ENCODE measurements at places on chromosomes 12 and 14. TPM values are rescaled to one million over a fixed set of nuclear protein-coding genes. Genes with fewer than 3 reads are reported as not detected.

GSG1 gene
- not detected for total RNA-seq

CD4 gene
- total RNA-seq = not detected

DNA sequence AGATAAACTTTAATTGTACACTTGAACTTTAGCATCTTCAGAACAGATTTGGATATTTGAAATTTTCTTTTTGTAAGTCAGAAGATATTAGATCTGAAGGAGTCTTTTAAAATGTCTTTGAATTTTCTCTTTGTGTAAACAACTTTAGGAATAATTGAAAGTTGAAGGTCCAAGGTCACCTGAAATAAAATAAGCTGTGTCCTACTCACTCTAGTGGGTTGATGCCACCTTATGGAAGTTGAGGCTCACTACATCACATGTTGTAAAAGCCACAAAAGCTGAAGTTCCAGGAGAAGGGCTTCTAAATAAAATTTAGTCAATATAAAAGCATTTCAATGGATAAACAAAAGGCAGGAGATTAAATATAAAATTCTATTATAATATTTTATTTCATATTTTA is 122.0 kb upstream of the ATXN7L3B start:
- peak; percentile 23 for DNase-seq

- DNase-seq = no peak
Measured at GRCh38 chr12:31035967-31036665, 37.5 kb upstream of the DDX11 start.

- DNase-seq = no peak
Measured at GRCh38 chr14:68094752-68095151, 275.2 kb downstream of the RAD51B start.

DNA sequence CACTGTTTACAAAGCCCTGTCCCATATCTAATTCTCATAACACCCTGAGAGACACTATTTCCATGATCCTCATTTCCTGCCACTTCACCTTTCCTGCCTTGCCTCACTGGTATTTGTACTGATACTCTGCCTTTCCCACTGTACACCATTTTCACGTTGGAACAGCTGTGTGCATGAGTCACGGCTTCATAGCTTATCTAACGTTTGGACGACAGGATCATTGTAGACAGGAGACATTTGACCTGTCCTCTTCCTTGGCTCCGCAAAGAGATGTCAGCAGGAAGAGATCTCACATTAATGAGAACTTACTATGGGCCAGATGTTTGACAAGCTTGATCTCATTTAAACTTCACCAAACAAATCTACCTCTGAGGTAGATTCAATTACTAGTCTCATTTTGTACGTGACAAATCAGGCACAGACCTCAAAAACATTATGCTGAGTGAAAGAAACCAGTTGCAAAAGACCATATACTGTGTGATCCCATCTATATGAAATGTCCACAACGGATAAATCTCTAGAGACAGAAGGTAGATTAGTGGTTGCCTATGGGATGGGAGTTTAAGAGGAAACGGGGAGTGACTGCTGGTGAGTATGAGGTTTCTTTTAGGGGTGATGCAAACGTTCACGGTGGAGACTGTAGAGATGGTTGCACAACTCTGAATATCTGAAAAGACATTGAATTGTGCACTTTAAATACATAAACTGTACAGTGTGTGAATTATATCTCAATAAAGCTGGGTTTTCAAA is 71.2 kb downstream of the KCNK13 start:
- peak; percentile 49 for DNase-seq

KCNJ8 gene
- total RNA-seq = not detected

GRCh38 chr14:100664841-100665510 is 61.7 kb upstream of the DLK1 start:
- no peak for DNase-seq

- DNase-seq = peak; percentile 60
Measured at GRCh38 chr14:25049568-25050268, at the start of gene STXBP6. TSS of gene STXBP6 (minus strand) at chr14:25050147. CDS start at chr14:24974818, 75,329 bp downstream.

DNA sequence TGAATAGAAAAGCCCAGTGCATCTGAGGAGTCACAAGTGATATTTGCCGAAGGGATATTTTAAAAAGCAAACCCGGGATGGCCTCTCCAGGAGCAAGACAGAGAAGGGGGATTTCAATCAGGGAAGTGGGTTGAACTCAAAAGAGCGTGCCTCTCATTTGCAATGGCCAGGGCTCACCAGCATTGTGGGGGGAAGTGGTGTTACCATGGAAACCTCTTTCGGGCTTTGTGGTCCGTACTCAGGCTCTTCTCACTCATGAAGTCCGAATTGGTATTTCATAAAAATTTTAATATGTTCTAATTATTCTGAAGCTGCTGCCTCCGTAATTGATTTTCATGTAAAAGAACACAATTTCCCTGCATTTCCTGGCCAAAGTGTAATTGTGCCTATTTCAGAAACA is 79.8 kb downstream of the SLC15A4 start:
- no peak for DNase-seq

DNA sequence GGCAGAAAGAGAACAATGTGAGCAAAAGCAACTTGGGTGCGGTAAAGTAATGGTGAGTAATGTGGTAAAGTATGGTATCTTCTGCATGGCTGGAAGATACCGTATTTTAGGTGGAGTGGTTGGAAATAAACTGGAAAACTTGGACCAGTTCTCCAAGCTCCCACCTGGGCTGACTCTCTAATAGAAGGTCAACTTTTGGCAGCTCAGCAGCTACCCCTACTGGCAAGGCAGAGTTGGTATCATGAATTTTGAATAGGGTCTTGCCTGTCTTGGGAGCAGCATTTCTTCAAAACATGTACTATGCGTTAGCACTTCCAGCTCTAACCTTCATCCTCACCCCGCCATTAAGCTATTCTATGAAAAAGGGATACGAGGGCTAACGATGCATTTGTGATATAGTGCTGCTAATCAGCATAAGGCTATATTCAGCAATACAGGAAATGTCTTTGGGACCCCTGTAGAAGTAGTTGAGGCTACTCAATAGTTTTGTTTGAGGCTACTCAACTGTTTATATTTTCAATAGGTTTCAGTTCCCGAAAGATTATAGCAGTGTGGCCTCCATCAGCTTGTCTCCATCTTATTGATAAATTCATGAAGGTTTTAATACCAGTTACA is 276.3 kb upstream of the FAR2 start:
- DNase-seq = peak; percentile 76

GPRC5D gene
- not detected for total RNA-seq

PLXNC1 gene
- under 0.01 TPM for total RNA-seq

DNA sequence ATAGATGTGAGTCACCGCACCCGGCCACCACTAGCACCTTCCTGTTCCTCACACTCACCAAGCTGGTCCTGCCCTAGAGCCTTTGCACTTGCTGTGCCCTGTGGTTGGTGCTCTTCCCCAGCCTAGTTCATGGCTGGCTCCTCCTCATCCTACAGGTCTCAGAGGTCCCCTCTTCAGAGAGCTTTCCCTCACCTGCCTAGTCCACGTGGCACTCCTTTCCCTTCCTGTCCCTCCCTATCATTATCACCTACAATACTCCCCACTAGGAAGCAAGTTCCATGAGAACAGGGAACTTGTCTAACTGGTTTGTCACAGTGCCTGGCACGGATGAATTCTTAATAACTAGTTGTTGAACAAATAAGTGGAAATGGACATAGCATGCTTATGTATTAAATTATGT is 24.0 kb upstream of the TMED10 start:
- DNase-seq = no peak

GLS2 gene
- 0.20 TPM for total RNA-seq

DNA sequence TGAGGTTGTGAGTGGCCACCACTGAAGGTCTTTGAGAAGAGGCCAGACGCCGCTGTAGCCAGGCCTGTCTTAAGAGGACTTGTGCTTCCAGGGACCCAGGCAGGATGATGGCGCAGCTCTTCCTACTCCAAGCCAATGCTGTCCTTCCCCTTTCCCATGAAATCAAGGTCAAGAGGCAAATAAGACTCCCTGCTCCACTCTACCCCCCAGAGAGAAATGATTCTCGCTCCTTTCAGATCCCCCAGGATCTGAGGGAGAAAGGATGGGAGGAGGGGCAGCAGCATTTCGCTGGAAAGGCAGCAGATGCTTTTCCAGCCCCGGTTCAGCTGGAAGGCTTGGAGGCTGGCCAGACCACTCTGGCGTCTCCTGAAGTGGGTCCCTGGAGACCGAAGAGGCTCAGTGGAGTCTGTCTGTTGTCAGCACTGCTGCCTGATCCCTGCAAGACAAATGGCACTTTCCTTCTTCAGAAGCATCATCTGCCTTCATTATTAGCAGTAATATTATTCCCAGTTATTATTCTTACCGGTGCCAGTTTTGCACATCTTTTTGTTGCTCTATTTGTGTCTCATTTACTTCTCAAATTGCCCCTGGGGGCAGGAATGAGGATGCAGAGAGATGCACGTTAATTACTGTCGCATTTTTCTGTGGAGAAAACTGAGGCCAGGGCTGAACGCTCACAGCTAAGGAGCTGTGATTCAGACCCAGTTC is 51.4 kb downstream of the C14orf132 start:
- no peak for DNase-seq

TPH2 gene
- not detected for total RNA-seq

DNA sequence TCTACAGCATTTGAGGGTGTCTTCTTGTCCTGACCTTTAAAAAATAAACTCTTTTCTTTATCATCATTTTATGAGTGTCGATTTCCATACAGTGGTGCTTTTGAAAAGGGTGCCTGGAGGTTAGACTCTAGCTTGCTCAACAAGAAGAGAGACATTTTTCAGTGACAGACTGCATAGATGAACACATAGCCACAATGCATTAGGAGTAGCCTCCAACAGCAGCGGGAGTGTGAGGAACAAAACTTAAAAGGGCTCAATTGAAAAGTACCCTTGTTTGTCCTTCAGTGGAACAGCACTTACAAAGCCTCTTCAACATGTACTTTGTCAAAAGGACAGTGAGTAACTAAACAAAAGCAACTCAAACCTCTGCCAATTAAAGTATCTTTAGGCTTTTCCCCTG is 119.3 kb downstream of the SOX5 start:
- DNase-seq = no peak

ZDHHC22 gene
- total RNA-seq = under 0.01 TPM

- DNase-seq = peak; percentile 81
Measured at GRCh38 chr14:83707056-83707455, 1822.9 kb upstream of the FLRT2 start.

DNA sequence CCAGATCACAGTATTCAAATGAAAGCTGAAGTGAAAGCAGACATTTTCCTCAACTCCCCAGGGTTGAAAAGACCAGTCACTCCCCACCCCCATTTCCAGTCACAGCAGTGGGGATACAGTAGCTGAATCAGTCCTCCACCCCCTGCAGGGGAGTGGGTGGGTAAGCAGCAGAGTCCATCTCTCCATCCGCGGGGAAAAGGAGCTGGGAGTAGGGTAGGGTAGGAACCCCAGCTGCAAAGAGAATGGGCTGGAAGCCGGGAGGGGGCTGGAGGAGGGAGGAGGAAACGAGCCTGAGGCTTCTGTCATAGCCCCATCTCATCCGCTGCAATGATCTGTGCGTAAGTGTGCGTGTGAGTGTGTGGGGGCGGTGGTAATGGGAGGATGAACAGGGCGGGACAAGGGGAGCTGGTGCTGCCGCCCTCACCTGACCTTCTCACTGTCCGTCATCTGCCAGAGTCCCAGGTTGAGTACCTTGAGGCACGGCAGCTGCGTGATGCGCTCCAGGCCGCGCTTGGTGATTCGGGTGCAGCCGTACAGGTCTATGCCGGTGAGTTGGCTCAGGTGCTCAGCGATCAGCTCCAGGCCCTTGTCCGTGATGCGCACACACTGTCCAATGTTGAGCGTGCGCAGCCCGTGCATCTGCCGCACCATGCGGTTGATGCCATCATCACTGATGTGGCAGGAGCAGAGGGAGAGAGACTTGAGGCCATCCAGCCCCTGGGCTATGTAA is 1.8 kb downstream of the FBXL14 start:
- DNase-seq = peak; percentile 43

GRCh38 chr14:86115972-86116371 is 586.0 kb downstream of the FLRT2 start:
- no peak for DNase-seq

DNA sequence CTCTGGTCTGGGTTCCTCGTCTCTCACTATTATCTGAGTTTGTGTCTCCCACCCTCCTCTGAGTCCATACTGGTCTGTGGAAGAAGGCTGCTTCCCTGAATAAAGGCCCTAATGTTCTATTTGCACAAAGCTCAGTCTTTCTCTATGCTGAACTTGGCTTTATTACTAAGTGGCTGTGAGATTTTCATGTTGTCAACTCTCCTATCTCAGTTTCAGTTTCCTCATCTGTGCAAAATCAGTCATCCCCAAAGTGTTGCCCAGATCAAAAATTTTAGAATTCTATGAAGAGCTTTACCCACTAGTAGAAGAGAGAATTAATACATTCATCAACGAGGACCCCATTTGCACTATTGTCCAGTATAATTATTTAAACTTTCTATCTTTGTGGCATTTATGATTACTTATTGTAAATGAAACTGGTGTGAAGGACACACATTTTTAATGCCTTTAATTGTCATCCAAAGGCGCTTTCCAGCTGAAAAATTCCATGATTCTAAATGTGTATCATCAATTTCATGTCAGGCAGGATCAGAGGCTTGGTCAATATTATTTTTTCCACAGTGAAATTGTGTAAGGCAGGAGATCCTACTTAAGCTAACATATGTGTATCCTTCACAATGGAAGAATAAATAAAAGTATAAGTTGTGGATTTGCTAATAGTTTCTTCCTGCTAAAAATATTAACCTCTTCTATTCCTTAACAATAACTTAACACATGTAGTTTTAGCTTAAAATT is 79.1 kb upstream of the EEA1 start:
- no peak for DNase-seq

DNA sequence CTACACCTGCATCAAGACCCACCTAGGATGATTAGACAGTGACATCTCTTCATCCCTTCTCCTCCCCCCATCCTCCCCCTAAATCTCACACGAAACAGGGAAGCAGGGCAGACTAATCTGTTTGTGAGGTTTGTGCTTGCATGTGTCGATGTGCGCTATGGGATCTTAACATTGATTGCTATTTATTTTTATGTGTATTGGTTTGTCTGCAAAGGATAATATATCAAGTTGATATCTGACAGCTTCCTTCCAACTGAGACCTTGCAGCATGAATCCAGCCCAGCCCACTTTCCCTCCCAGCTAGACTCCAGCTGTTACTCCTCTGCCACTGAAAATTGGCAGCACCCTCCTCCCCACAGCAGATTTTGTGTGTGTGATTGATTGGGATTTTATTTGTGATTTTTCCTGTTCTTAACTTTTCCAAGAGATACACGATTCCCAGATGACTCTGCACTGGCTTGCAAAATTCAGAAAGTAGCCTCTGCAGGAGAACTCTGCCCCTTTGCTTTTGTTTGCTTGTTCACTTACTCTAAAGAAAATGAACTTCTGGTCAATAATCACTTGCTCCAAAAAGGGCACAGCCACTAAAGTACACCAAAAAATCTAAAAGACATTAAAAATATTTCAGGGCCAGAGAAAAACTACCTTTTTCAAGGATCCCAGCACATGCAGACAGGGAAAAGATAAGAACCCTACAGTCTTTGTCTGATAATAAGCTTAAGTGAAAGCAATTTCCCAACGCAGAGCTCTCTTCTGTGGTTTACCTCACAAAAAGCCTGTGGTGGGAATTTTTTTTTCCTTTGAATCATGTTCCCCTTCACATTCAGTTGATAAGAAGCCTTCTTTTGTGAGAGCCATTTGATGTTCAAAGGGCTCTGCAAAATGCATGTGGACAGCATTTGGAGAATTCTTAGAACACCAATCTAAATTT is 222.1 kb downstream of the RPS29 start:
- DNase-seq = no peak

- DNase-seq = no peak
Measured at GRCh38 chr14:92984082-92984788, 61.3 kb downstream of the CHGA start.
